Stimulated activated CD4-positive, alpha-beta T cell treated with anti-CD3 and anti-CD28 coated beads, Interleukin-1b, Interleukin-23, amount 100 ng/mL, for 4 hours (primary cell): ENCODE measurements at places on chromosomes 5 and 9.

DNA sequence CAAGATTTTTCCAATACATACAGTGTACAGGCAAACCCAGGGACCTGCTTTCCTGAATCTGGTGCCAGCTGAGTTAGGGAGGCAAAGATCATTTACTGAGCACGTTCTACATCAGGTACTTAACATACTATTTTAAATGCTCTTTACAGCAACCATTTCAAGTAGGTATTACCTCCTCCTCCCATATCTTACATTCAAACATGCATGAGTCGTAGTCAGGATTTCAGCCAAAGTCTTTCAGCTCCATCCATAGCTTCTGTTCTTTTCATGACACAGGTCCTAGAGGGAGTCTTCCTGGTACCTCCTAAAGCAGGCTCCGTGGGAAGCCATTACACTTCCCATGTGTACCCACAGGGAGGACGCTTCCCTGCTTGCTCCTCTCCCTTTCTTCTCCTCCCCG lies 11.7 kb downstream of the KCNV2 start:
- DNase-seq = no peak

GRCh38 chr5:160289356-160289651 lies 23.1 kb downstream of the CCNJL start:
- DNase-seq = no peak

GRCh38 chr9:37425298-37425752 lies 2.8 kb downstream of the GRHPR start:
- no peak for DNase-seq

GRCh38 chr5:92635001-92635461 lies 946.0 kb downstream of the NR2F1-AS1 start:
- DNase-seq = no peak

GRCh38 chr5:139915834-139916233 lies 120.2 kb downstream of the PSD2 start:
- no peak for DNase-seq

DNA sequence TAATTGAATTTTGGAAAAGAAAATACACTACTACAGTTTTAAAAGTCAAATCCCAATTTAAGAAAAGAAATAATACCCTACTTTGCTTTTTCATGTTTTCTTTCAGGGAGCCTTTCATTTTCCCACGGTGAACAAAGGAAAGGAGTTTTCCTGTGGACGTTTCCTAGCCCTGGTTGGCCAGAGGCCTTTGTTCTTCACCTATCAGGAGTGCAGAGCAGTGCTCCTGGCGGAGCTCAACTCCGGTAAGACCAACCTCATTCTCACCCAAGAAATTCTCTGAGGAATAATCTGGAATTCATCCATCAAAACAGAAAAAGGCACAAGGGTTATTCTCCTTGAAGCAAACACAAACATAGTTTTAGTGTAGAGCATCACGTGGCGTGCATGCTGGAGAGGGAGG lies 248.9 kb downstream of the ADGRV1 start:
- no peak for DNase-seq

DNA sequence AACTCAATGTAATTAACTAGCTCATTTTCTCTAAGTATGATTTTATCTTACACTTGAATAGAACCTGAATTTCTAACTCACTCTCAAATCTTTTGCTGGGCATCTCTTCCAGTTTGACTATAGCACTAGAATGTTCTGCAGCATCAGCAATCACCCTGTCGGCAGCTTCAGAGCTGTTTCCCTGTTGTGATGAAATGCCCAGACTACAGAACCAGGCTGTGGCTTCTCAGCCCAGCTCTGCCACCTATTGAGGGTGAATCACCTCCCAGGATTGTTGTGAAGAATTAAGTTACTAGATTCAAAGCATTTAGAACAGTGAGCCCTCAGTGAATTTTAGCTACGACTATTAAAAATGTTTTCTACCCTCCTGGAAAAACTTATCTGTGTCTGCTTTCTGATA lies 90.4 kb upstream of the ANKRD55 start:
- DNase-seq = no peak

GRCh38 chr9:116322521-116322920 lies 168.9 kb downstream of the PAPPA start:
- DNase-seq = no peak

DNA sequence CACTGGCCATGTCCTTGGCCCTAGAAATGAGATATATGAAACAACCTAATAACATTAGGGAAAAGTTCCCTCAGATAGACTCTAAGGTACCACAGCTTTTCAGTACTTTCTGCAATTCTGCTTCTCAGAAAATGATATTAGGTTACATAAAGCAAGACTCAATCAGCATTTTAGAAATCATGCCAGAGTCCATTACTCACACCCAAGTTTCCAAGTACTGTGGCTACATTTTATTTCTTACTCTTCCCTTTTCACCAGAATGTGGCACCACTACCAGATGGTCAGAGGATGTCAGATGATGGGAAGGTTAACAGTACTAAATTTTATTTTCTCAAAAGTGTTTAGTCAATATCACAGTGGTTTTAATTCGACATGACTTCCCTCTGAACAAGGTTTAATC lies 217.2 kb downstream of the MLLT3 start:
- DNase-seq = no peak

DNA sequence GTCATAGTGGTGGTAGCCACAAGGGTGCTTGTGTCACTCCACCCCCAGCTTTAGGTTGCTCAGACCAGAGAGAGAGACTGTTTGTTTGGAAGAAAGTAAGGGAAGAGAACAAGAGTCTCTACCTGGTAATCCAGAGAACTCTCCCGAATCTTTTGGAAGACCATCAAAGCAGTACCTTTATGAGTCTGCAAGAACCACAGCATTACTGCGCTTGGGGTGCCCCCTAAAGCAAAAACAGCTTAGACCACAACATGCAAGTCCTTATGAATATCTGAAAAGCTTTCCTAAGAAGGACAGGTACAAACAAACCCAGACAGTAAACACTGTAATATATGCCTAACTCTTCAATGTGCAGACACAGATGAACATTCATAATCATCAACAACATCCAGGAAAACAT lies 1398.6 kb upstream of the C9orf72 start:
- no peak for DNase-seq

- DNase-seq = no peak
These were observed 47.4 kb downstream of the SPEF2 start for GRCh38 chr5:35665096-35665495.

DNA sequence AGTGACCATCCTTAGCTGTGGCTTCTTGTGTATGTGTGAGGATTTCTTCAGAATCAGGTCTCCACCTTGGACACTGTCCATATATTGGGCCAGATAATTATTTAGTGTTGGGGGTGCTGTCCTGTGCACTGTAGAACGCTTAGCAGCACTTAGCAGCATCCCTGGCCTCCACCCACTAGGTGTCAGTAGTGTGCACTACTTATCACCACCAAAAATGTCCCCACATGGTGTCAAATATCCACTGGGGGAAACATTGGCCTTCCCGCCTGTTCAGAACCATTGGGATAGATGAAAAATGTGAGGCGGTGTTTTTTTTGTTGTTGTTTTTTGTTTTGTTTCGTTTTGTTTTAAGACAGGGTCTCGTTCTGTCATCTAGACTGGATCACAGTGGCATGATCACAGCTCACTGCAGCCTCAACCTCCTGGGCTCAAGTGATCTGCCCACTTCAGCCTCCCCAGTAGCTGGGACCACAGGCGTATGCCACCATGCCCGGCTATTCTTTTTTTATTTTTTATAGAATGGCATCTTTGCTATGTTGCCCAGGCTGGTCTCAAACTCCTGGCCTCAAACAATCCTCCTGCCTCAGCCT lies 67.7 kb downstream of the TENT4A start:
- DNase-seq = no peak

DNA sequence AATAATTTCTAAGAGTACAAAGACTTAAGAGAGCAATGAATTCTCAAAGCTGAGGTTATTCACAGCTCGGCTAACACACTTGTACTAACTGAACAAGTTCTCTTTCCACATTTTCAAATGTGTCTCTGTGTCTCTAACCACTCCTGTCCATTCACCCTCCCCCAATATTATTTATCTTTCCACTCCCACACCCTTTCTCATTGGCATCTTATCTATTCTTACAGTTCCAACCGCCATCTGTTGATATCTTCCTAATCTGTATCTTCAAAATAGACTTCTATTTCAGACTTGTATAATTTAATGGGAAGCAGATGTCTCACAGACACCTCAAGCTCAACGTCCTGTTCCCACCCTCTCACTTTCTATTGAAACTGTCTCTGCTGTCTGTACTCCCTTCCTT lies 205.9 kb downstream of the ANXA1 start:
- no peak for DNase-seq

GRCh38 chr9:113705306-113705927 lies 170.7 kb upstream of the ZNF618 start:
- DNase-seq = no peak

DNA sequence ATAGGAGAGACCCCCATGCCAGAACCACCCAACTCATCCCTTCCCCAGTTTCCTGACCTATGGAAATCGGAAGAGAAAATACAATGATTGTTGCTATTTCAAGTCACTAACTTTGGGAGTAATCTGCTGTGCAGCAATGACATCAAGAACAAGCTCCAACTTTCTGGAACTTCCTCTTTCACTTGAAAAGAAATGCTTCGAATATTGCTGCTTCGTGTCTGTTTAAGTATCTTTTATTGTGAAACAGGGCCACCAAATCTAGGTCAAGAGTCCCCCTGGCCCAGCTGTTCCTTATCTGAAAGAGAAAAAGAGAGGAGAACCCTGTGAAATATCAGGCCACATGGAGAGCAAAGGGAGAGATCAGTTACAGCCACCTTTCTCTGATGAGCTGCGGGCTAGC lies 59.4 kb upstream of the DNAH5 start:
- no peak for DNase-seq

- no peak for DNase-seq
These were observed 144.6 kb upstream of the NMUR2 start for GRCh38 chr5:152549709-152550108.

GRCh38 chr5:39717176-39717897 lies 292.6 kb upstream of the DAB2 start:
- DNase-seq = no peak

- DNase-seq = no peak
These were observed 67.8 kb downstream of the LHX2 start for GRCh38 chr9:124079176-124079925.

- no peak for DNase-seq
These were observed 40.2 kb upstream of the TEX48 start for GRCh38 chr9:114722081-114722621.

DNA sequence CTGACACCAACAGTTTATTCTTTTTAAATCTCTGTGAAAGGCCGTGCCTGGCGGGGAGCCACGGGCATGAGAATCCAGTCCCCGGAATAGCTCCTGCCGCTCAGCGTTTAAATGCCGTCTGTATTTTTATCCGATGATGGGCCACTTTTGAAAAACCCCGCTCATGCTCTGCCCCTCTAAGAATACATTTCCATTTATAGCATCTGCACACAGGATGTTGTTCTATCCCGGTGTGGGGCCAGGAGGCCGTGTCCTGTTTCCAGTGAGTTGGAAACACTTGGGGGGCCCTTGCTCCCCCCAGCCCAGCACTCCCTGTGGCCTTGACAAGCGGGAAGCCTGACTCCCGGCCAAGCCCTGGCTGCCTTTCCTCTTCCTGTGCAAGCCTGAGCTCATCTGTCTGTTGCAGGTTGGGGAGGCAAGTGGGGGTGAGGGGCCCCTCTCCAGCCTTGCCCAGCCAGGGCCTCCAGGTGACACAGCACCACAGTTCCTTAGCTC lies 39.0 kb downstream of the ERGIC1 start:
- DNase-seq = no peak
